ENCODE measurements at places on chromosomes 5 and 9.

DNA sequence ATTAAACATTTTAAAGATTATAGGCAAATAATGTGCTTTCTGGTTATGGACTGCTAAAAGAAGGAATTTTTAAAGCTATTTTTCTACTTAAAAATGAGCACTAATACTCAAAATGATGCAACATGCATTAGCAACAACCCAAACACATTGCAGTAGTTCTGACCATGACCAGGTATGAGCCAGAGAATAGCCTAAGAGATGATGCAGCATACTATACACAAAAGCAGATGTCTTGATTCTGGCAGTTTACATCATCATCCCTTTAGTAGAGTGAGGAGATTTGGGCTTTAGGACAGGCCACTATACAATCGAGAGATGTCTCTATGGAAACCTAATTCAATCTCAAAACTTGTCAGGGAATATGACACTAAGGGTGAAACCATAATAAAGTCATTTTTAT, 307.1 kb downstream of the PRR16 start:
- peak; percentile 60 for DNase-seq

DNA sequence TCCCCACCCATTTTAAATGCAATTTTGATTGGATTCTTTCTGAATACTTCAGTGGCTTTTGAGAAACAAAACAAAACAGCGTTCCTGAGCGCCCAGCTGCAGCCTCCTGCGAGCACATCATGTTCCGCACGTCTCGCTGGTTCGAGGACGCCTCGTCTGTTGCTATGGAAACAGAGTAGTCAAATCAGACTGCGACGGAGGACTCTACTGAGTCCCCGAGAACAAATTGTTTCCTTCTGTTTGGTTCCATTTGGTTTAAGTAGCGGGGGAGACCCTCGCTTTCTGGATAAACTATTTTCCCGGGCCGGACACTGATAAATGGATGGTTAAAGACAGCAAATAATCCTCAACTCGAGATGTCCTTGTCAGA, 69.0 kb downstream of the SLC28A3 start:
- DNase-seq, result peak; percentile 73

- no peak for DNase-seq
These were observed 18.0 kb upstream of the LHX3 start for GRCh38 chr9:136222906-136223285.

DNA sequence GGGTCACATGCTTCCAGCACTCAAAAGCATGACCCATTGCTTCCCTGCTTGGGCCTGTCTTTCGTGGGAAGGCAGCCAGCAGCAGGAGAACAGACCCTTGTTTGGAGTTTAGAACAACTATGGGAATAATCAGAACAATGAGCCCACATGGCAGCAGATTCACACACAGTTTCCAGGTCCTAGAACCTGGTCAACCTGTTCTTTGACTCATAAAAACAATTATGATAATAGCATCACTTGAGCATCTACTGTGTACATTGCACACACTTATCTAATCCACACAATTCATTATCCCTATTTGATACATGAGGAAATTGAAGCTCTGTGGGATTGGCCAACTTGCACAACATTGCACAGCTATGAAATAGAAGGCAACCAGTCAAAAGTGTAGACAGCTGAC, 41.7 kb downstream of the KLF4 start:
- DNase-seq, result no peak

- DNase-seq, result no peak
These were observed 57.4 kb downstream of the ADAMTSL1 start for GRCh38 chr9:18531136-18532065.

GRCh38 chr5:69494452-69494851, 1.9 kb downstream of the OCLN start:
- no peak for DNase-seq

DNA sequence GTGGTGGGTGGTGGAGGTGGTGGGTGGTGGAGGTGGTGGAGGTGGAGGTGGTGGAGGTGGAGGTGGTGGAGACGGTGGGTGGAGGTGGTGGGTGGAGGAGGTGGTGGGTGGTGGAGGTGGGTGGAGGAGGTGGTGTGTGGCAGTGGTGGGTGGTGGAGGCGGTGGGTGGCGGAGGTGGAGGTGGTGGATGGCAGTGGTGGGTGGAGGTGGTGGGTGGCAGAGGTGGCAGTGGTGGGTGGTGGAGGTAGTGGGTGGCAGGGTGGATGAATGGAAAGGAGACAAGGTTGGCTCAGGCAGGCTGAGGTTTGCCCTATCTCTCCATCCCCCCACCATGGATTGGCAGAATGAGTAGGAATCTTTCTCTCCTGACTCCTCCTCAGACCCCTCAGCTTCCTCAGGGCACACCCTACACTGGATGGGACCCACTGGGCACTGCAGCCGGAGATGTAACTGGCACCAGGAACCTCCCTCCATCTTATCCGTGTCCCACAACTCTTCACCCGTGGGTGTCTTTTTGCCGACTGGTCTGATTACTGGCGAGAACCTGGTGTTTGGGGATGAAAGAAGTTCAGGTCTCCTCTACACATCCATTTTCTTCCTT, 166.3 kb downstream of the C9orf50 start:
- DNase-seq, result no peak

GRCh38 chr5:168879331-168879730, 300.2 kb upstream of the PANK3 start:
- DNase-seq, result no peak

- DNase-seq, result no peak
These were observed 70.6 kb downstream of the LMX1B start for GRCh38 chr9:126684345-126684744.

- DNase-seq, result no peak
These were observed 789 bp downstream of the DOK3 start for GRCh38 chr5:177508837-177509236.

DNA sequence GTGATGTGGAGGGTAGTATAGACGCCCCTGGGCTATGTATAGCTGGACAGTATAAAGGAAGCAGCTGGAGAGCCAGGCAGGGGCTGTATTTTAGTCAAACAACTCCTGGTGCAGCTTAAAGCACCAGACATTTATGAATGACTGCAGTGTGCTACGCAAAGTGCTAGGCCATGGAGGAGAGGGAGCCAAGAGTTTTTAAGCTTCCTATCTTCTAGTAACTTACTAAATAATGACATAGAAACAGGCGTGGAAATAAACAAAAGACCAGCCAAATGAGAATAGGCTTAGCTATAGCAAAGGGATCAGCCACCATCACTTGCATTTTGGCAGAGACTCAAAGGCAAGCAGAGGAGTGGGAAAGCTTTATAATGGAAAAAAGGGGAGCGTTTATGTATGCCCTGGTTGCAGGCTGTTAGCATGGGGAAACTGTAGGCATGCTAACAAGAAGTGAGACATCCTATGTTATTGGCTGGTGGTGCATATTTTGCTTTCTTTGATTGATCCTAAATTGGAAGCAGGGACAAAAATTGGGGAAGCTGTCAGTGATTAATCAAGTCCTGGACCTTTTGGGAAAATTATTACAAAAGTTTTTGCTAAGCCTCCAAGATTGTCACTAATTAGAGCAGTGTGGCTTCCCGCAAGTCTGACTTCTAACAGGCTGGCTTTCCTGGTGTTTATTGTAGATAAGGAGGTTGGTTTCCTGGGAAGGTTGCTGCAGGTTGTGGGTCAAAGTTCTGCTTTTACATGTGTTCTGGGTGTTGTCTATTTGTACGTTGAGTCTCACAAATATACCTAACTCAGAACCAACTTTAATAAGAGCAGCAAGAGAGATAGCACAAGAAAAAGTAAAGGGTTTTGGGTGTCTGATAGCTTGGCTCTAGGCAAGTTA, 46.6 kb downstream of the RAB3C start:
- no peak for DNase-seq

DNA sequence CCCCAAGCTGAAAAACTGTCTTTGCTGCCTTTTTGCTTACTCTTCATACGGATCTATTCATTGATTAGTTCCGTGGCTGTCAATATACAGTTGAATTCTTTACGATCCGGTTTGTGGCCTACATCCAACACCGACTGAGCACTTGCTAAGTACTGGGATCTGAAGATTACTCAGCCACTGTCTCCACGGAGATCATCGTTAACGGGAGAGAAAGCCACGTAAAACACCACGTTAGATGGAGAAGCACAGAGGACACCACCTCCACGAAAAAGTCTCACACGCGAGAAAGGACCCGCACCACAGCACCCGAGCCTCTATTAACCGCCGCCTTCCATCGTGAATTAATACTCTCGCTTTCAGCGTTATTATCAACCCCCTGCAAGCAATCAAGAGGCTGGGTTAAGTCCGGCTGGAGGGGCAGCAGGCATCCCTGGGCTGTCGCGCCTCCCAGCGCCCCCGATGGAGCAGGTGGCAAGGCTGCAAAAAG, 650 bp downstream of the ELP1 start:
- DNase-seq, result peak; percentile 4

DNA sequence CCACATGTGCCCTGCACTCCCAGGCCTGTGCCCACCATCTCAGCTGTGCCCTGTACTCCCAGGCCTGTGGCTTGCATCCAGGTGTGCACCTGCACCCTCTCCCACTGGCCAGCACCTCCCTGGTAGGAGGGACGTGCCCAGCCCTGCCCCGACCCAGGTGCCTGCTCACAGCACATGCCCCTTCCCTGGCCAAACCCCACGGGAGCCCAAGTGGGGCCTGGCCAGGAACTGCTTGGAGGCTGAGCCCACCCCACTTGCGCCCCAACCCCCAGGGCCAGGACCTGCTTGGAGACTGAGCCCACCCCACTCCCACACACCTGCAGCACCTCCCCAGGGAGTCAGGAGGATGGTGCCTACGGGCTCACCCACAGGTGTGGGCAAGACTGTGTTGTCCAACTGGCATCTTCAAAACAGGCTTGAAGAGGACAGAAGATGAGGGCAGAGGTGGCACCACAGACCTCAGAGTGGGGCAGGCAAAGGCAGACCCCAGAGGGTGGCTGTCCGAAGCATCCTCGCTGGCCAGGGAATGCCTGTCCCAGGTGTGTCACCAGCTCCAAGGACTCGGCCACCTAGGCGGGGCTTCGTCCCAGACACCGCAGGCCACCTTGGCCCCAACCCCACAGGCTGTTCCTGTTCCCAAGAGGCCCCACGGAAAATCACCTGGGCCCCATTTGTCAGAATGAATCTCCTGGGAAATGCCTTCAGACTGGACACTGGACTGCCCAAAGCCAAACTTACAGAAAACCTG, 10.8 kb downstream of the ZDHHC11B start:
- no peak for DNase-seq

- no peak for DNase-seq
These were observed 791.2 kb upstream of the ZNF608 start for GRCh38 chr5:125537661-125538060.

DNA sequence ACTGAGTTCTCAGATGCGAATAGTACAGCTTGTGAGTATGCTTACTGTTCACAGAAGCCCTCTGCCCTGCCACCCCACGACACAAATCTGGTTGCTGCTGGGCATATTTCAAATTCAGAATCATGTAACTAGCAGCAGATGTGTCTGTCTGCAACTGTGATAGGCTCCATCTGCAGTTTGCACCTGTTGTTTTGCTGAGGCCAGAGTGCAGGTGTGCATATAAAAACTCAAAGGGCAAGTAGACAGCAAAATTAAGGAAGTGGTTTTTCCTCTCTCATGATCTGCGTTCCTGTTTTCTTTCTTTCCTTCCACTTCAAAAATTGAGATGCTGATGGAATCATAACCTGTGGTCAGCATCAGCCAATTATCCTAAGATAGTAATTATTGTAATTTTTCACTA, 1000.5 kb downstream of the PTPRD start:
- no peak for DNase-seq

GRCh38 chr5:52544738-52545137, 243.0 kb upstream of the ITGA1 start:
- no peak for DNase-seq

GRCh38 chr5:141913560-141914198, 10.0 kb upstream of the DELE1 start:
- DNase-seq, result peak; percentile 3

GRCh38 chr9:88995200-88995577, 3.9 kb downstream of the S1PR3 start:
- no peak for DNase-seq

DNA sequence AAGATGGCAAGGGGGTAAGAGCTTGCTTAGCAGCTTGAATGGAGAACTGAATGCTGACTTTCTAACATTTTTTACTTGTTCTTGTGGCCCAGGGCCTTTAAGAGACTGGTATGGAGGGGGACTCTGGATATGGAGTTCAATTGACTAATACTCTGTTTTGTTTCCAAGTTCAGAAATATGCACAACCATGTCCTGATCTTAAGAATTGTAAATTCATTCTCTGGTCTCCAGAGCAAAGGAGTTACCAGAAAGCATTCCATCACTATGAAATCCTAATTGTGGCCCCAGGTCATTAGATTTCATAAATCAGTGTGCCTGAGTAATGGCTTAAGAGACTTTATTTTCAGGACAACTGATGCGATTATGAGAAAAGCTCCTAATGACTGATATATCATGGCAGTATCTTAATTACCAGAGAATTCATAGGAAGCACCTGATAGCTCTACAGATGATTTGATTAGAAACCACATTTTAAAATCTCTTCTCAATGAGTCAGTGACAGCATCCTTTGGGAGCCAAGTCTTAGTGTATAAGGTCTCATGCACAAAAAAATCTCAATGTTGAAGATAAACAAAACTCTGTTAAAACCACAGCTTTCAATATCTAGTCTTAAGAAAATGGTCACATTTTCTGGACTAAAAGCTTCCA, 613.6 kb upstream of the KLF4 start:
- DNase-seq, result peak; percentile 42

- DNase-seq, result no peak
These were observed 13.1 kb downstream of the THBS4 start for GRCh38 chr5:80048084-80048780.

- peak; percentile 21 for DNase-seq
These were observed 1.1 kb upstream of the DNAJB5 start for GRCh38 chr9:34988218-34989002.

DNA sequence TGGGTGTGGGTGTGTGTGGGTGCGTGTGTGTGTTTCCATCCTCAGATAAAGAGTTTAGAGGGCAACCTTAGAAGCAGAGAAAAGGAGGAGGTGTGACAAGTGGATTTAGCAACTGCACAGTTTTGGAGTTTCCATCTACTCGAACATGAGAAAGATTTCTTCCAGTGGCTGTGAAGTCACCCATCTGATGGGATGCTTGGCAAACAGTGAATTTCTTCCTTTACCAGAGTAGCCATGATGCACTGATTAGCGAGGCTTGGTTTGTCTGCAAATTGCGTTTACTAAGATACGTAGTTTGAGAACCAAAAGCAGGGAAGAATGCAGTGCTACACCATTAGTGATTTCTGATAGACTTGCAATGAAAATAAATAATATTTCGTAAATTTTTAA, 791 bp upstream of the STARD4 start:
- DNase-seq, result no peak

DNA sequence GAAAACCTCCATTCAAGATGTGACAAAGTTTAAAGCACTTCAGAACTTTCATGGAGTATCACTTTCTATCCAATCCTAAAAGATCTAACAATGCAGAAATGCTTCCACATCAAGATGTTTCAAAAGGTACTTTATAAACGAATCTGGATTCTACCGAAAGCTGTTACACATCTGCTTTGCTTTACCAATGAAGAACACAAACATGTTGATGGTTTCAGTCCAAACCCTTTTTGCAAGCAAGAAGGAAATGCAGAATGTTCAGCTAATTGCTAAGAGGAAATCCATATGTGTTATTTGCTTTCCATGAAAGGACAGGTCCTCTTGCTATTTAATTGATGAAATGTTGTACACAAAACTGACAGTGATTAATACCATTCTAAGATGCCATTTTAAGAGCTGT, 419.6 kb downstream of the EFNA5 start:
- DNase-seq, result no peak

- DNase-seq, result no peak
These were observed 13.9 kb upstream of the SGCD start for GRCh38 chr5:156312897-156313694.
